ENCODE measurements at places on chromosomes 3 and 15.

- no peak for DNase-seq
Measured at GRCh38 chr3:197076415-197076814, 46.8 kb upstream of the MELTF start.

GRCh38 chr15:70219256-70219895, 121.7 kb upstream of the TLE3 start:
- DNase-seq, result no peak

DNA sequence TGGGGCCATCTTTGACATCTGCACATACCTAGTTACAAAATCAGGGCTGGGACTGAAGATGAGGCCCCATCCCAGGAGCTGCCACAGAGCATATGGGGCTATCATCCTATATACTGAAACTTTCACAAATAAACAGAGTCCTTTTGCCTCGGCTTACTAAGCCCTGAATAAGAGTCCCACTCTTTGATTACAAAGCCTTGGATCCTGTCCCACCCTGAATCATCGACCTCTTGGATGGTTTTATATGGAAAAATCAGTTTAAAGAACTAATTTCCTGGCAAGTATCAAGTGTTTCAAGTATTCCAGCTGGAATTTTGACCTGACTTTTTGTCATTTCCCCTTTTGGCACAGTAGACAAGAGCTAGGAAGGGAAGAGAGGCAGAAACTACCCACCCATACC, 331.3 kb upstream of the FRG2C start:
- no peak for DNase-seq

DNA sequence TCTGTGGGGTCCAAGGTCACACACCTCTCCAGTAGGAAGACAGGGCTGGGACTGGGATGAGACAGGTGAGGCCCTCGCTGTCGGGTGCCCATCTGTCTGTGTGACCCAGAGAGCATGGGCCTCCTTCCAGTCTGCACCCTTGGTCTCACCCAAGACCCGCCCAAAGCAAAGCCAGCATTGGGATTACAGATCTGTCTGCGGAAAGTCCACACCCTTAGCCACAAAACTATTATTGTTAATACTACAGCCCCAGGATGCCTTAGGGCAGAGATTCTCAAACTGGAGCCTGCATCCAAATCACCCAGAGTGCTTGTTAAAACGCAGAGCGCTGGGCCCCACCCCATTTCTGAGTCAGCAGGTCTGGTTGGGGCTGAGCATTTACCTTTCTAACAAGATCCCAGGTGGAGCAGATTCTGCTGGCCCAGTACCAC, 58.5 kb upstream of the ZNF148 start:
- no peak for DNase-seq

- DNase-seq, result peak; percentile 33
Measured at GRCh38 chr3:51391566-51392354, 675 bp downstream of the RBM15B start.

- DNase-seq, result no peak
Measured at GRCh38 chr3:127195417-127195816, 2.5 kb downstream of the PRR23E start.

- DNase-seq, result no peak
Measured at GRCh38 chr3:103170651-103171050, 735.8 kb downstream of the ZPLD1 start.

GRCh38 chr15:59688423-59688781, 718 bp downstream of the BNIP2 start:
- no peak for DNase-seq

DNA sequence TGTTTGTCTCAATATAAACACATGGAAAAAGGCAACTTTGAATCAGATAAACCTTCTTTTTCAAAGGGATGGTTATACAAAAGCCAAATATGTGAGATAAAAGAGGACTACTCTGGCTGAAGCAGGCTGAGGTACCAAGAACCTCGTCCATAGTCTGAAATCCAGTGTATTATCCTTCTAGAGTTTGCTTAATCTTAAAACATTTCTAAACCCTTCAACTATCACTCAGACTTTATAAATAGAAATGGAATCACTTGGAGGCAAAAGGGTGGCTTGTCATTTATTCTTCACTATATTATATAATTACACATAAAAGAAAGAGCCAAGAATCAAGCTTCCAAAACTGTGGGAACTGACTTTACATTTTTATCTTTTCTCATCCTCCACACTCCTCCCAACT, 303.6 kb downstream of the PLCL2 start:
- DNase-seq, result no peak

DNA sequence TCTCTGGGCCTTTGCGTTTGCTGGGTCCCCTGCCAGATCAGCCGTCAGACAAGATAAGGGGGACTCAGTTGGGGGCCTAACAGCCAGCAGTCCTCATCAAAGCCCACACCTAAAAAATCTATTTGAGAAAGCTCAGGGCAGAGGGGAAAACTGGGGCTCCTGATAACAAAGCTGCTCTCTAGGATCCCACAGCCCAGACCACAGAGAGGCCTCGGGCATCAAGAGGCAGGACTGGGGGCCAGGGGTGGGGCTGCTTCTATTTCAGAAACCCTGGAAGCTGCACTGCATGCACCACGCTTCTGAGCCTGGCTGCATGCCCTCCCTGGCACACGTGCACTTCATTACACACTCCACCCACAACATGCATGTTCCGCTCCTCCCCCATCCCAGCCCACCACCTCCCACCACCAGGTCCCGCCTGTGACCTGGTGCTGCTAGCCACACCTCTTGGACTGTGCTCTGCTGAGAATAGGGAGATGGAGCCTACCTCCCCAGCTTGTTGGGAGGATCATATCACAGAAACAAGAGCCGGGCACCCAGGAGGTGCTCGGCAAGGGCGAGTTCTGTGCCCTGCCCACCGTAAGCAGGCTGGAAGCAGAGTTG, 26.6 kb downstream of the FBLN2 start:
- DNase-seq, result no peak

DNA sequence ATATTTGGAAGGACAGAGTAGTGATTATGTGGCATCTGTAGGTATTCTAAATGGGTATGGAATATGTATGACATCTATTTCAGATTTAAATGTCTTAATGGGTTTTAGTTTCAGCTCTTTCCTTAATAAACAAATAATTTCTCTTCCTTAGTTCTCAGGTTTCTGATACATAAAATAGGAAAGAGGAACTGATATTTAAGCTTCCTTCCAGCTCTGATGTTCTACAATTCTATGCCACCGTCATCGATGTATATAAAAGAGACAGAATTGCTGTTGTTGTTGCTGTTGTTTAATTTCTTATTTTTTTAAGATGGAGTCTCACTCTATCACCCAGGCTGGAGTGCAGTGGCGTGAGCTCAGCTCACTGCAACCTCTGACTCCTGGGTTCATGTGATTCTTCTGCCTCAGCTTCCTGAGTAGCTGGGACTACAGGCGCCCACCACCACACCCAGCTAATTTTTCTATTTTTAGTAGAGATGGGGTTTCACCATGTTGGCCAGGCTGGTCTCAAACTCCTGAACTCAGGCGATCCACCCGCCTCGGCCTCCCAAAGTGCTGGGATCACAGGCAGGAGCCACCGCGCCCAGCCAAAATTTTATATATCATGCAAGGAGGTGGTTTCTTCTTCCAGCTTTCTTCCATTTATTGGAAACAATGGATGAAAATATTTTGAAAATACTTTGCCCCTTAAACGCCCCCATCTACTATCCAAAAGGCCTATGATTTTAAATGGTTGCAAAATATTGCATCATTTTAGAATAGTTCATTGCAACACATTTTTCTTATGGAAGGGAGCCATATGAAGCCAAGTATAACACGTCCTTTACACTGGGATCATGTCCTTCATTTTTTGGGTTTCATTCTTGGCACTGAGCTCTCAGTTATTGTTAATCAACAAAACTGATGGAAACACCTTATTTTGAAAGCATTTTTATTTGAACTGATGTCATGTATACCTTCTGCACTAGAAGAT, 13.9 kb upstream of the C15orf61 start:
- DNase-seq, result no peak

DNA sequence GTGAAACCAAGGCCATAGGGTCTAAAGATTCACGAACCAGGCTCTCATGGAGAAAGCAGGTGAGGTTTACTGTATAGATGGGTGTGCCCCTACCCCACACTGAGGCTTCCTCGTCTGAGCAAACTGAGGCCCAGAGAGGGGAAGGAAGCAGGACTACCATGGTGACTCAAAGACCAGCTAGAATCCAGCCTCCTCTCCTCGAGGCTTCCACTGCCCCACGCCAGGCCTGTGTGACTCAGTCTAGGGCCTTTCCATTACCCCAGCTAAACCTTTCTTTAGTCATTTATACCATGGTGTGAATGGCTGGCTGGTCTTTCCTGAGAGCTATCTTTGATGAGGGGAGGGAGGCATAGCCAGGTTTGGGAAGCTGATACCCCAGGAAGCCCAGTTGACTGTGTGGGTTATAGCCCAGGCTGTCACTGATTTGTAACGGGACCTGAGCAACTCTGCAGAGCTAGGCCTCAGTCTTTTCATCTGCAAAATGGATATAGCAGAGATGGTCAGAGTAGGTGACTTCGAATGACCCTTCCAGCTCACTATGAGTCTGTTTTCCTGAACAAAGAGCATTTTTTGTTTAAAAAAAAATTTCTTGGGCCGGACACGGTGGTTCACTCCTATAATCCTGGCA, 3.0 kb upstream of the RHO start:
- no peak for DNase-seq

DNA sequence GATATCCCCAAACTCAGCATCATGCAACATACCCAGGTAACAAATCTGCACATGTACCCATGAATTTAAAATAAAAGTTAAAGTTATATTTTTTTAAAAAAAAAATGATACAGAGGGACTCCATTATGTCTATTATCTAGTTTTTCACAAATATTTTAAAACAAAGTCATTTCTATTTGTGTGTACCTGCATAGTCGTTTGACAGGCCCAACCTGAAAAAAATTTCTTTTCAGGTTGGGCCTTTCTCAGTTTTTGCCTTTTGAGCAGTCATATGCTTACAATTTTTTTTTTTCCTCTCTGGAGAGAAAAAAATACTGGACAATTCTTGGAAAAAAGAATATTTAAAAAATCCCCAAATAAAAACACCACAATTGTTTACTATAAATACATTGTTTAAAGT, 459.5 kb downstream of the FOXP1 start:
- no peak for DNase-seq

DNA sequence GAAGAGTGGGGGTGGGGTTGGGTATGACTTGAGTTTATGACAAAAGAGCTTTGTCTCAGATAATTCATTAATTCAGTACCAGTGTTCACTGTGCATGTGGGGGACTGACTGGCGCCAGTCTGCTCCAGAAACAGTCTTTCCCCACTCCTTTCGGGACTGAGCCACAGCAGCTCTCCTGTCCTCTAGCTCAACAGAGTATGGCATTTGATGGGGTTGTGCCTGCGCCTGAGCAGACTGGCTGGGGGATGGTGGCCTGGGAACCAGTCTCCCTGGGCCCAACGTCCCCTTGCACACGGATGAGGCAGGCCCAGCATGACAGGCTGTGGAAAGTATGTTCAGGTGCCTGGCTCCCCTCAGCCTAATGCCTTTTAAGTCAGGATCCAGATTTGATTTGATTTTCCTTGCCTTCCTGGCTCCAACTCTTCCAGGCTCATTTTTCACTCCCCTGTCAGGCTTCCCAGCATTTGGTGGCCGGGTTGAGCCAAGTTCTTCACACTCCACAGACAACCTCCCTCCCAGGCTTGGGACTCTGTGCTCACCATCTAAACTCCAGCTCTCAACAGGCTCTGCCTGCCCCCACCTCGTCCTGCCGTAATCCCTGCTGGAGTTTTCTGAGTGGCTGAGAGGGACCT, 105.0 kb downstream of the MYLK start:
- DNase-seq, result no peak

DNA sequence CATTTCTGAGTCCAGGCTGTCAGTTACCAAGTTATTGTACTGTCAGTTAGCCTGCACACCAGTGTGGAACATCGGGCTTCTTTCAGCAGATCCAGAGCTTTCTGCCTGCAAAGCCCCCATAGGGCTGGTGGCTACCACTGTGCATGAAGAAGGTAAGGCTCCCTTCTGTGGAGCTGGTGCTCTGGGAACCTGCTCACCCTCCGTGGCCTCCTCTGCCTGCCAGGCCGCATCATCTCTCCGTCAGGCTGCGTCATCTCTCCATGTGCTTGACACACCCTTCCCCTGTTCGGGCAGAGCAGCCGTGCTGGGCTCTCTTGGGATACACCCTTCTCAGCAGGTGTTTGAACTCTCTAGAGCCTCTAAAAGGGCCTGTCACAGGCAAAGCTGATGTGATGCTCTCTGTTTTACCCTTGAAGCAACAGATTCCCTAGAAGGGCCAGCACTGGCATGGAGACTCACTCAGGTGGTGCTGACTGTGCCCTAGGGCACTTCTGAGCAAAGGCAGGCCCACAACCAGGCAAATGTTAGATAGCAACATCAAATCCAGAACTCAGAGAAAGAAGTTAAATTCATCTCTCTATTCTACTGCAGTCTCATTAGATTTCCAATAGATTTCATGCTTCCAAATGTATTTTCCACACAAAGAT, 261.1 kb downstream of the EPHB1 start:
- no peak for DNase-seq

DNA sequence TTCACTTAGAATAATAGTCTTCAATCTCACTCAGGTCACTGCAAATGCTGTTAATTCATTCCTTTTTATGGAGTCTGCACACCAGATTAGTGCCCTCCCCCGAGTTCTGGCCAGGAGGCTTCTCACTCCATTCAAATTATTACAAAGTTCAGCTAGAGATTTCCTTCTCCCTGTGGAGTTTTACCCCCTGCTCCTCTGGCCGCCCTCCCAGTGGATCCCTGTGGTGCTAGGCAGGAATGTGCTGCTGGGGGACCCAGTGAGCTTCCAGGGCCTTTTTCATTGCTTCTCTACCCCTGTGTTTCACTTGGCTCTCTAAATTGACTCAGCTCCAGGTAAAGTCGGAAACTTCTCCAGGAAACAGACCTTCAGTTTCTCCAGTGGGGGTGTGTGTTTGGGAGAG, 42.7 kb upstream of the CD200R1L start:
- no peak for DNase-seq

DNA sequence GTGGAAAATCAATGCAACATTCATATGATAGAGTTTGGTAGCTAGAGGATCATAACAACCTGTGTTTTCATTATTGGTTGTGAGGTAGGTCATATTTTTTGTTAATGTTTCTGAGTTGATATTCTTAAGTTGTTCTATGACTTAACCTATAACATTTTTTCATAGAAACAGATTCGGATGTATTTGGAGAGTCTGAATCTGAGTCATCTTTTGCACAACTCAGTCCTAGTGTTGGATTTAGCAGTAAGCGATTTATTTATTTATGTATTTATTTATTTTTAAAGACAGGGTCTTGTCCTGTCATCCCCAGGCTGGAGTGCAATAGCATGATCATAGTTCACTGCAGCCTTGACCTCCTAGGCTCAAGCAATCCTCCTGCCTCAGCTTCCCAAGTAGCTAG, 292.8 kb upstream of the ZNF717 start:
- DNase-seq, result no peak

All from effector memory CD4-positive, alpha-beta T cell (primary cell).